Spleen (tissue), 13 donors: ENCODE measurements at places on chromosomes 4 and X. TPM values are rescaled to one million over a fixed set of nuclear protein-coding genes. Genes with fewer than 3 reads are reported as not detected.
A peak's percentile ranks its signal among the peaks of the same experiment; 100 is the strongest.

DNA sequence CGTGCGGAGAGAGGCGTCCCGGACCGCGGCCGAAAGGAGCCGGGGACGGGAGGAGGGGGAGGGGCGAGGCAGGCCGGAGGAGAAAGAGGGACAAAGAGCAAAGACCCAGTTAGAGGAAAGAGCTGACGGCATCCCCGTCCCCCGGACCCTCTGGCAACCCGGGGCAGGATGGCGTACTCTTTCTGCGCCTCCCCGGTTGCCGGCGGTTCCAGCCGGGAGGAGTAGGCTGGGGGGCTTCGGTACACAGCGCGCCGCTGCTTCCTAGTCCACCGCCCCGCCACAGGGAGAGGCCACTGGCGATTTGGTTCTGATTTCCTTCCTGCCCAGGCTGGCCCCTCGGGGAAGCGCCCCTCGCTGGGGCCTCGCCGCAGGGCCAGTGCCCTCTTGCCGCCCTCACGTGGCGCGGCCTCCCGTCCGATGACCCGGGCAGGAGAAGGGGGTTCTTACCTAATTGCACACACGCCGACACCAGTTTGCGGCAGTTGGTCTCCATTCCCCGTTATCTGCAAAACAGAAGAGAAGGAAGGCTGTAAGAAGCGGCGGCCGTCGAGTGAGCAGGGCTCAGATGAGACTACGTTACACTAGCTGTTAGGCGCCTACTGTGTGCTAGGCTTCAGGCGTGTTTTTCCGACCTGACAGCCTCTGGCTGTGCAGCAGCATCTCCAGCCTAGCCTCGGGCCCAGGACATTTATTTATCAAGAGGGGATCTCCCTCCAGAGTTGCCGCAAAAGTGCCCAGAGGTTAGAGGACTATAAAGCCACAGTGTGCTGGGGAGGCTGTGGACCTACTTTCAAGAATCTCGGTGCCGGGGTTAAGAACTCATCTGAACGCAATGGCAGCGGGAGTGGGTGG lies 9.9 kb upstream of the PITX2 start:
- DNase-seq = peak; percentile 70

GRCh38 chr4:153518001-153518400 lies 51.8 kb downstream of the TMEM131L start:
- DNase-seq = no peak

Gene UNC5C
- total RNA-seq = 15.0 TPM

Gene FGF13
- total RNA-seq = 10.9 TPM

Gene PLP1
- total RNA-seq = not detected
